ENCODE measurements at places on chromosomes 16 and 17.

- DNase-seq: no peak
These were observed 2.6 kb upstream of the SOX15 start for GRCh38 chr17:7592422-7593021.

DNA sequence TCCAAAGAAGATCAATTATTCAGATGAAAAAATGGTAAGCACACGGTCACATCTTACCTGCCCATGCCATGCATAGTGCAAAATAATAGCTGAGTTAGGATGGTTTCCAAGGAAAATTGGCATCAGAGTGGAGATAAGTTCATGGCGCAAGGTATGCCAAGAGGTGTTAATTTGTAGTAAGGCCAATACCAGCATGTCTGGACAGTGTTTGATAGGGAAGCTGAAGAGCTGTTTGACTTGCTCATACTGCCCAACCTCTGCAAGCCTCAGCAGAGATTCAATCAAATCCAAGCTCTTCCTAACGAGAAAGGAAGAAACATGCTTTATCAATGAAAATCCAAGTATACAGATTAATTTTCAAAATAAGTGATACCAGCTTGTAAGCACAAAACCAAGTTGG lies 51.0 kb downstream of the CNOT1 start:
- DNase-seq: no peak

- no peak for DNase-seq
These were observed 17.9 kb upstream of the NDEL1 start for GRCh38 chr17:8417806-8418205.

- peak; percentile 15 for DNase-seq
These were observed 76.1 kb downstream of the RAI1 start for GRCh38 chr17:17757391-17757791.

DNA sequence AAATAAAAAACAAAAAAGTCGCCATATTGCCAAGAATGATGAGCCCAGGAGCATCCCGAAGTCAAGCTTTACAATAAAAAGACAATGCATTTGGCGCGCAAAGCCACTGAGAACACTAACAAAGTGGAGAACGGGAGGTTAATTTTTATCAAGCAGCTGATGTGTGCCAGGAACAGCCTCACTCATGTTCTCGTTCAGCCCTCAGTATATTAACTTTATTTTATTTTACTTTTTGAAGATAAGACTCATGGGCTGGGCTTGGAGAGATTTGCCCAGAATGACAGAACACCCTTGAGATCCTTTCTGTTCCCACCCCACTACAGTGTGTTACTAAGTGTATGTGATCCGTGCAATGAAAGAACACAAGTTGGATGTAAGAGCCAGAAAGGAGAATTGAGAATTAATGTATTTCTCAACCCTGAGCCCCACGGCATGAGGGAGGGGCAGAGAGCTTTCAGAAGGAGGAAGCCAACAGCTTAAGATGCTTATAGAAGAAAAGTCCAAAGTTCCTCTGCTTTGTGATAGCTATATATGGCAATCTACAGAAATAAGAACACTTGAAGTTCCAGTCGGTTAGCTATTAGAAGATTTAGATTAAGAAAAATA lies 48.4 kb downstream of the COTL1 start:
- no peak for DNase-seq

GRCh38 chr16:3095869-3096268 lies 3.2 kb downstream of the ZSCAN10 start:
- peak; percentile 65 for DNase-seq

GRCh38 chr17:55959756-55960155 lies 193.5 kb upstream of the ANKFN1 start:
- no peak for DNase-seq

DNA sequence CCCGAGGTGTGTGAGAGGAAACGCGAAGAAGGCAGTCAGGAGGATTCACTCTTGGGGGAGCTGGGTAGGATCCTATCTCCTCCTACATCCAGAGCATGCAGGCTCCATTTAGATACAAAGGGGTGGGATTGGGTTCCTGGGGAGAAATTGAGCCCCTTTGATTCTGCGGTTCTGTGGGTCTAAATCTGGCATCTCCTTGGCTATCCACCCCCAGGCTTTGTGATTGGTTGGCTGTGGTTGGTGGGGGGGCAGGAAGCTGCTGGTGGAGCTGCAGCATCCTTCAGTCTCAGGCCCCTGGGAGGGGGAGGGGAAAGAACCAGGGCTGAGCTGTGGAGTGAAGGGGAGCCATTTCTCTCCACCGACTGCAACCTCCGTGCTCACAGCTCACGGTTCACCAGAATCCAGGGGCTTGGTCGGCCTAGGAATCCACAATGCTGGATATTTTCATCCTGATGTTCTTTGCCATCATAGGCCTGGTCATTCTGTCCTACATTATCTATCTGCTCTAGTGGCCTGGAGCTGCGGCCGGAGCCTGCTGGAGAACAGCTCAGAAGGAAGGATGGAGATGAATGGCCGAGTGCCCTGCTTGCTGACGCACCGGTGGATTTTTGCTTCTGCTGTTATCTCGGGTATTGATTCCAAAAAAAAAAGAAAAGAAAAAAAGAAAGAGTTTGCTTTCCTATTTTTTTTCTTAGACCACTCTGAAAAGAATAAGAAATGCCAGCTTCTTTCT lies at the start of gene LASP1NB:
LASP1NB (plus strand) TSS at position 352 of the 733 bp plus-strand sequence.
- peak; percentile 25 for DNase-seq

DNA sequence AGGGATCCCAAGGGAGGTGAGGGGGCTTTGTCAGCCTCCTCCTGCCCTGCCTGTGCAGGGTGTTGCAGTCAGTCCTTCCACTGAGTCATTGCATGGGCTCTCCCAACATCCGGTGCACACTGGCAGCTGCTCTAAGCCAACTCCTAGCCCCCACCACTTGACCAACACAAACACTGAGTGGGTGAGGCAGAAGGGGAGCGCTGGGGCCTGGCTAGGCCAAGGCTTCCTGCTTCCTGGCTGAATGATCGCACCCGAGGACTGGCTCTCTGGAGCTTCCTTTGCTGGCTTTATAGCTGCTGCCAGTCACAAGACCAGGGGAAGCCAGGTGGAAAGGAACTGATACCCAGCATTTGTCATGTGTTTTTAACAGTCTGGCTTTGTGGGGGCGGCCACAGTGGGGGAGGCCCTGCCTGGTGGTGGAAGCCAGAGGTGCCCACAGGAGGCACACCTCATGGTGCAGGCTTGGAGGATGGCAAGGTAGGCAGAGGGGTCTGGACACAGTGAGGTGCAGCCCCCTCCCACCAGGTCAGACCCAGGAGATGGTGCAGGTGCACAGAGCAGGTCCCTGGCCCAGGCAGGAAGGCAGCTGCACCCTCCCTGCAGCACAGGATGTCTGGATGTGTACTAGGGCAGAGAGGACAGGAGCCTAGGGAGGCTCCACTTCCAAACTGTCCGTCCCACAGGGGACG lies 6.8 kb downstream of the MPG start:
- DNase-seq: peak; percentile 60

DNA sequence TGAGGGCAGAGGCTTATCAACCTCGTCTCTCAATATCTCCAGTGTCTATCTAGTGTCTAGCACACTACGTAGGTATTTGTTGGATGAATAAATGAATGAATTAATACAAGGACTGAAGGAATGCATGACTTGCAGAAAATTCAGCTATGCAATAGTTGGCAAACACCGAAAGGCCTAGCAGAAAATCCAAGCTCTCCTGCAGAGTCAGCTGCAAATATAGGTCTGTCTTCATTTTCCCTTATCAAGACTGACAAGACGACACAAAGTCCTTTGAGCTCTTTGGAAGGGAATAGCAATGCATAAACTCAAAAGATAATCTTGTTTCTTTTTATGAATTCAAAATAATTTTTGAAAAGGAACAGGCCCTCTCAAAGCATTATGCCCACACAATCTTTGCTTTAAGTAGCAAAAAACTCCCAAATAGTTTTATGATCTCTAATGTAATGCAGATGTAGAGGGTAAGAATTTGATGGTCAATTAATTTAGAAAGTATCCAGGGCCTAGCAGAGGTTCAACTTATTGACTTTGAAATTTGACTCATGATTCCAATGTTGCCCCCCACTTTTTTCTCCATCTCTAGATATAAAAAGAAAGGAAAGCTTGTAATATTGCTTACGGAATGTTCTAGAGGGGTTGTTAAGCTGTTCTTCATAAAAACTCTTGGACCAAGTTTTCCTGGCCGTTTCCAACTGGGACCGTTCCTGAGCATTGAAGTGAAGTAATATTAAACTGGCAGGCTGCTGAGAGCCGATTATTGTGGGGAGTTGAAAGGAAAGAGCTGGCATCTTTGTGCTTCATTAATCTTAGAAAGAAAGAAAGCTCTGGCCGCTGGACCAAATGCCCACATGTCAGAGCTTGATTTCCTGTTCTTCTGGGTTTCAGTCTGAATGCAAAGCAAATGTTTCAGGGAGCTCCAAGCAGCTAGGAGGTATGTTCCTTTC lies 227.3 kb downstream of the HS3ST3A1 start:
- no peak for DNase-seq

DNA sequence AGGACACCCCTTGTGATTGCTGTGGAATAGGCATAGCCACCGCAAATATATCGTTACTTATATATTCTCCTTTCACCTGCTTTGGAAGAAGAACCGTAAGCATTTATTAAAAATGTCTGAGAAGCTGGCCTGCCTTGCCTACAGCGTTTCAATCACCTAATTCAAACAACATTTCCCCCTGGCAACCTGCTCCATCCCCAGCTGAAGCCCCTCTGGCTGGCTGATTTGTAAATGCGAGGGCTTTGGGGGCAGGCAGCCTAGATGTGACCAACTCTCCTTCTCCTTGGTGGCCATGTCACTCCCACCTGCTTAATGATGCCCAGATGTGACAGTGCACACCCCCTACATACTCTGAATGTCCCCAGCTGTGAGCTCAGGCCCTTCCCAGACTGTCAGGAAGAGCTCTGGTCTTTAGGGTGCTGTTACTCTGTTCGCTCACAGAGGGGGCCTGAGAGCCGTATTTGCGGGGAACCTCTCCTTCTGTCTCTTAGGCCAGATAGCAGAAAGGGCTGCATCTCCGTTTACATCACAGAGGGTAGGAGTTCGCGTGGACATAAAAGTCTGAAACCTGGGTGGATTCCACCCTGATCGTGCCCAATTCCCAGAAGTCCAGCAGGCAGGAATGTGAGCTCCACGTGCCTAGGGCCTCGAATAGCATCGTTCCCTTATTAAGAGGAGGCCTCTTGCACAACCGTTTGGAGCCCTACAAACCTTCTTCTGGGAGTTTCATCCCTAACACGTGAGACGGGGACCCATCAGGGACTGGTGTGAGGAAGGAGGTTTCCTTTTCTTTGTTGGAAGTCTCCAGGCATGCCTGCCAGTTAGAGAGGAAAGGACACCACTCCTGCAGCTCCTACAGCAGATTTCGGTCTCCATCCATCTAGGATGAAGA lies 2.4 kb upstream of the SDK2 start:
- DNase-seq: no peak

DNA sequence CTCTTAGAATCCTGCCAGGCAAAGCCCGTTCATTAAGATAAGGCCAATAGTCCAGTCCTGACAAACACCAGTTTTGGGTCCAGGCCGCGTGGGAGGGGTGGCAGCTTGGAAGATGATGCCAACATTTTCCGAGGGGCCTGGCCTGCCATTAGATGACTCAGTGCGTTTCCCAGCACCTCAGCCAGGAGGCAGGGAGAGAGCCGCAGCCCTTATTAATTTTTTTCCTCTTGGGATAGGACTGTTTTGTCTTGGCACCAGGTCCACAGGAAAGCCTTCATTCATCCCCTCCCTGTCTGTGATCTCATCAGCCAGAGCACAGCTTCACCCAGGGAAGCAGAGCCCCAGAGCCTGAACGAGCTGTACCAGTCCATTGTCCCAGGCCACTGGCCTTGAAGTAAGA lies 4.7 kb upstream of the NDEL1 start:
- no peak for DNase-seq

- DNase-seq: no peak
These were observed 4.6 kb upstream of the AKTIP start for GRCh38 chr16:53507464-53508179.

DNA sequence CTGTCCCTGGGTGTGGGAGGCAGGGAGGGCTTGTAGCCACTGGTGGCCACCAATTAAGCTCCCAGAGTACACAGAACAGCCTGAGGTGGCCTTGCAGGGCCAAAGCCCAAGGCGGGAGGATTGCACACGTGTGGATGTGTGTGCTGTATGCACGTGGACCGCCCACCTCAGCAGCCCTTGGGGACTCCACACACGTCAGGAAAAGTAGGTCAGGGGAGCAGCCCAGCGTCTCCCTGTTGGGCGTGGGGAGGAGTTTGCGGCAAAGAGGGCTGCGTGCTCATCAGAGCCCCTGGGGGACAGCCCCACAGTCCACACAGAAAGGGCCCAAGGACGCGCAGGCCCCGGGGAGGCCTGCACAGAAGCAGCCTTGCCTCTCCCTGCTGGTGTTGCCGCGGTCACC lies 19.6 kb downstream of the SBK1 start:
- DNase-seq: peak; percentile 37

DNA sequence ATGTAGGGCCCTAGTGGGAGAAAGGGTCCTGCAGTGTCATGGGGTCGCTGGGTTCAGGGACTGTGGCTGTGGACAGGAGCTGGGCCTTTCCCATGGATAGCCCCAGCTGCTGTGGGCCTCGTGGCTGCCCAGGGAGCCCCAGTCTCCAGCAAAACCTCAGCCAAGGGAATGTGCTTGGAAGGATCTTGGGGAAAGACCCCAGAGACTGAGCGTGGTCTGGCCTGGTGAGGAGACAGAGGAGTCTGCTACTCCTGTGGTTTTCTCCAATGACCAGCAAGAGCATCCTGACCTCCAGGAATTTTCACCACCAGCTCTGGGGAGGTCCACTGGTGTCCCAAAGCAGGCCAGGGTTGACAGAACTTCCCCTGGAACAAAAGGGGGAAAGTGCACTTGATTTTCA lies 42.3 kb downstream of the RNF112 start:
- no peak for DNase-seq

DNA sequence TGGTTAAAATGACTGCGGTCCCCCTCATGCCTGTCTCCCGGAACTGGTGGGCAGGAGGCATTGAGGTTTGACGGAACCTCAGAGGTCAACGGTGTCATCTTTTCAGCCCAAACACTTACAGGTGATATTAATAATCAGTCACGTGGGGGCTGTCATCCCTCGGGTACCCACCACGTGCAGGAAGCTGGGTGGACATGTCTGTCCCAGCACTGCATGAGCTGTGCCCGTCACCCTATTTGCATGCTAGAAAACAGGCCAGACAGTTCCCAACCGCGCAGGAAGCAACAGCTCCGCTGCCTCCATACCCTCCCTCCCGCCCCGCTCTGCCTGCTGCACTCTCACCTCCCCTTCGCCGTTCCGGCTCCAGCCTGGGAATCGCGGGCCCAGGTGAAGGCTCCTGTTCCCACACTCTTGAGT lies 1.4 kb downstream of the SYNGR3 start:
- DNase-seq: peak; percentile 43

DNA sequence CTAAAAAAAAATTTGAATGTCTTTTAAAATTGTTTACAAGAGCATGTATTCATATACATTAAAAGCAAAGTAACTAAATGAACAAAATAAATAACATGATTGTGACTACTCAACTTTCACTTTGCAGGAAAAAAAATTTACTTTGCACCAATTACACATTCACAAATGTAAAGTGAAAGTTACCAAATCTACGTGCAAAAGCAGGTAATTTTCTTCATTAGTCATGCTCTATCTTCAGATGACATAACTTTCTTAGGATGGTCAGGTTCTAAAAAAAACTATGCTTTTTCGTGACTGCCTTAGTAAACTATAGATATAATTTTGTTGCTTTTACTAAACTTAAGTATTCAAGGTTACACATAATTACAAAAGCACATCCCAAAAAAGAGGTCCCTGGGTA lies 17.0 kb upstream of the ABCA10 start:
- DNase-seq: no peak
